ENCODE measurements at places on chromosomes 1 and 21.

DNA sequence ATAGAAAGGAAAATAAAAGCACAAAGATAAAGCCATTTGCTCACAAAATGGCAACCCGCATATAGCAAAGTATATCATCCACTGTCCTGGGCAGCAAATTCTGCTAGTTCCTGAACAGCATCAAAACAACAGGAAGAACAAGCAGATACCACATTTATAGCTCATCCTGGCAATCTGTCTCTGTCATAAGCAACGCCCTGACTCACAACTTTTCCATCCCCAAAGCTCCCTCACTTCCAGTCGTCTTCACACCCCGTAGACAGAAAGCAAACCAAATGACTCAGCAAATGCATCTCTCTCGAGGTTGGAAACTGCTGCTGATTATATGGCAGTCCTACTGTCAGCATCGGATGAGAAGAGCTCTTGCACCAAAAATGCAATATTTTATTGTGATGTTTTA, 65.8 kb downstream of the AK5 start:
- DNase-seq = no peak

GRCh38 chr1:31122101-31122735, 56.7 kb upstream of the PUM1 start:
- DNase-seq = no peak

- no peak for DNase-seq
These were observed 6.6 kb downstream of the RSPO1 start for GRCh38 chr1:37628026-37628556.

DNA sequence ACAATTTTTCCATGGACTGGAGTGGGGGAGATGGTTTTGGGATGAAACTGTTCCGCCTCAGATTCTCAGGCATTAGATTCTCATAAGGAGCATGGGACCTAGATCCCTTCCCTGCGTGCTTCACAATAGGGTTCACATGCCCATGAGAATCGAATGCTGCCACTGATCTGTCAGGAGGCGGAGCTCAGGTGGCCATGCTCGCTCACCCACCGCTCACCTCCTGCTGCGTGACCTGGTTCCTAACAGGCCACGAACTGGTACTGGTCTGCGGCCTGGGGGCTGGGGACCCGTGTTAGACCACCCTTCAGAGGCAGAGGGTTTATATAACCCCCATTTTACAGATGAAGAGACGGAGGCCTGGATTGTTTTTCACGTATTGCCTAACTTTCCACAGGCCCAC, 16.3 kb upstream of the SRSF4 start:
- no peak for DNase-seq
